ENCODE measurements at places on chromosomes 12 and 14.

- DNase-seq, result no peak
Measured at GRCh38 chr12:54051874-54052437, 1.7 kb upstream of the HOXC4 start.

- no peak for DNase-seq
Measured at GRCh38 chr12:25438638-25439037, 114.4 kb downstream of the LMNTD1 start.

DNA sequence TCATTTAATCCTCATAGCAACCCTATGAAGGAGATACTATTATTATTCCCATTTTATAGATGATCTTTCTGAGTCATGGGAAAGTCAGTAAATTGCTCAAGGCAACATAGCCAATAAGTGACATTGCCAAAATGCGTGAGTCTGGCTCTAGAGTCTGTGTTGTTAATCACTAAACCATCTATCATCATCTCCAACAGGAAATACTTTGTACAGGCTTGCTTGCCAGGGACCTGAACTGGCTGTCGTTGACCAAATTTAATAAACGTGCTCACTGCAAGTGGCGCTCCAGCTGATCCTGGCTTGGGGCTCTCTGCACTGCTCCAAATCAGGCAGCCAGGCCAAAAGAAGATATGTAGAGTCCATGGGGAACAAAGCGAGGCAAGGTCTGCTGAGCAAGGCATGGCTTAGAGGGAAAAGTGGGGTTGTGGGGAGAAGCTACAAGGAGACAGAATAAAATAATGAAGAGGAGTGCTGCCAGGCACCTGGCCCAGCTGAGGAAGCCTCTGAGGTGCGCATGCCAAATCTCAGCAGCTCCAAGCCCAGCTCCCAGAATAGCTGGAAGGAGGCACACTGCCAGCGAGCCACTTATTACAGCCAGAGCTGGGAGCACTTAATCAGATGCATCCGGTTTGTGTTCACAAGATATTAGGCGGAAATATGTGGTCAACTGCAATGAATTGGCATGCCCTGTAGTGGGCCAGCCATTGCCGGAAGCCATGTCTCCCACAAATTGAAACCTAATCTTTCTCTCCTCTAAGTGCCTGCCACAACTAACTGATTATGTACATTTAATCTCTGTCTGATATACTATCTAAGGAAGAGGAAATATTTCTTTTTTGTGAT, 43.3 kb upstream of the PTPRO start:
- DNase-seq, result no peak

DNA sequence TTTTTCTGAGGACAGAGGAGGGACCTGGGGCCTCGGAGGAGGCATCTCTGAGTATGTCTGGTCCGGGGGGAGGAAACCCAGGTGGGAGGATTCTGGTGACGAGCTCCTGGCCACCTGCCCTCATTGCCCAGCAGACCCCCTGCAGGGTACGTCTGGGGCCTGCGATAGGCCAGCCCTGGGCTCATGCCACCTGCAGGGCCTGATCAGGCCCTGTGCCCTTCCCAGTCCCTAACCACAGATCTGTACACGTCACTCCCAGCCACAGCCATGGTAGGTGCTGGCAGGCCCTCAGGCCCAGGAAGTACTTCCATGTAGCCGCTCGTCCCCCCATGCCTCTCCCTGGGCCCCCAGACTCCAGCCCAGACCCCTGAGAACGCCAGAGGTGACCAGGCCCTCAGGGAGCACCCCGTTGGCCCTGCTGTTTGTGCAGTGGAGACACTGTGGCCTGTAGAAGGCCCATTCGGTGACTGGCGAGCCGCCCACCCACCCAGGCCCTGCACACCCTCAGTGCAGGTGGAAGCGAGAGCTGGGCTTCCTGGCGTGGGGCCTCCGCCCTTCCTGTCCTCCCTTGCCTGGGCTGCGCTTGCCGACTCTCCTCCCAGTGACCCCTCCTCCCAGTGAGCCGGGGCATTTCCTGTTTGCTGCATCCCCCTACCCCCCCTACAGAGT, 5.7 kb downstream of the INF2 start:
- no peak for DNase-seq

DNA sequence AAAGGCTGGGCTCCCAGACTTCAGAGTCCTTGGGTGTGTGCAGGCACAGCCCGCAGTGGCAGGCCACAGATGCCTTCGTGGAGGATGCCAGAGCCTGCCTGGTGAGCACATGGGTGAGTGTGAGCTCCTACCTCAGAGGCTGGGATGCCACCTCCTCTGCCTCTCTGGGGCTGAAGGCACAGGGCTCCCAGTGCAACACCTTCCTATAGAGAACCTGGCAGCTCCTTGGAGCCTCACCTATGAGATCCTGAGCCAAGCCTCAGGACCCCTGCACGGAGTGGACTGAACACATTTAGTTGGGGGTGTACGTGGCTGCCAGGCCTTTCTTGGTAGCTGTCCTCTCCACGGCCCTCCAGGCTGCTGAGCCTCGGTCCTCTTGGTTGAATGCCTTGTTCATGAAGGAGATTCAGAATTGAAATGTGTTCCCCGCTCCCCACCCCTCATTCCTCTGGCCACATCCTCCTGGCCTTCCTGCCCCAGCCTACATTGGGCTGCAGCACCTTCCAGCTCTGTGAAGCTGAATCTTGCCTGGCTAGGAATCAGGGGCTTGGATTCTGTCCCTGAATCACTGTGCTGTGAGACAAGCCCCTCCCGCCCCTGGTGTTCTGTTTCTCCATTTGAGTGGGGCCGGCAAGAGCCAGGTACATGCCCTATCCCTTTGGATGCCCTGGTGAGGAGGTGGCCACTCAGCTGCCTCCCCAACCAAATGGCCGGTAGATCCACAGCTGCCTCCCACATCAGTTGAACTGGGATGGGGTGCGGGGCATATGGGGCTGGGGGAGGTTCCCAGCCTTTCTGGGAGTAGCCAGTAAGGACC, 38.7 kb upstream of the TRAF3 start:
- DNase-seq, result no peak

GRCh38 chr14:101457936-101458740, 103.2 kb upstream of the DIO3 start:
- DNase-seq, result no peak

GRCh38 chr12:131188131-131189050, 234.7 kb downstream of the ADGRD1 start:
- DNase-seq, result no peak

GRCh38 chr12:67042697-67043131, 226.4 kb upstream of the CAND1 start:
- no peak for DNase-seq

DNA sequence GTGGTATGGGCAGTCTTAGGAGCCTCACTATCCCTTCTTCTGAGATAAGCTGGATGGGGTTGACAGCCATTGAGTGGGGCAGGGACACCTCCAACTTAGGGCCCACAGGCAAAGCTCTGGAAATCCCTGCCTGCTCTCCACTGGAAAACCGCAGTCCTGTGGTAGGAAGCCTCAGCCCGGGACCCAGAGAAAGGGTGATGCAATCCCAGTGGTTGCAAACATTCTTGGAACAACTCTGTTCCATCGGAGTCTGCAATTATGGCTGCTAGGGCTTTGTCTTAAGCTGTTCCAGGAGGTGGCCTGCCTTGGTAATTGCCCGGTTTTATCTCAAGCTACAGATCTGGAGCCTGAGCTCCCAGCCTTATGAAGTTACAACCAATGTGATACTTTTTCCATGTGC, 133.4 kb downstream of the DICER1 start:
- no peak for DNase-seq

DNA sequence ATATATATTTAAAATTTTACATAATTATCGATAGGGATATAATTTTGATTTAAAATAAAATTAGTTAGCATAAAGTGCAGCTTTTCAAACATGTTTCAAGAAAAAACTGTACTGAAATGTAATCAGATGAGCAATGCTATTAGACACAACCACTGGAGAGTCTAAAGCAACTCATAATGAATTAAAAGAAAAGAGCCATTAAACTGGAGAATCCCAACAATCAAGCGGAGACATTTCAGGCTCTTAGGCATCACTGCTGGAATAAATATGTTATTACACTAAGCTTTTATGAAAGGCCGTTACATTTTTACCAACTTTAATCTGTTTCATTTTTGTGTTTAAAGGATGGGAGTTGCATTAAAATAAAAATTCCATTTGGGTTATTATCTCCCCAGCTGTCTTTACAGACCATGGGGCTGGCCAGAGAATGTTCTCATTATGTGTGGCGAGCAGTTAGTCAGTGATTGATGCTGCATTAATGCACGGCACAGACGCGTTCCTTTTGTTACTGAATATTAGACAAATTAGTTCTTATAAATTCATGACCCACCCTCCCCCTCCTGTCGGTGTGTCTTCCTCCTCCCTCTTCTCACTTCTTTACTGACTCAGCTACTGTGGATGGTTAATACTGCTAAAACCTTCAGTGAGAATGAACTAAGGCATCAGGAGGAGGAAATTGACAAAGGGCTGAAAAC, 156.8 kb downstream of the PDZRN4 start:
- peak; percentile 22 for DNase-seq

DNA sequence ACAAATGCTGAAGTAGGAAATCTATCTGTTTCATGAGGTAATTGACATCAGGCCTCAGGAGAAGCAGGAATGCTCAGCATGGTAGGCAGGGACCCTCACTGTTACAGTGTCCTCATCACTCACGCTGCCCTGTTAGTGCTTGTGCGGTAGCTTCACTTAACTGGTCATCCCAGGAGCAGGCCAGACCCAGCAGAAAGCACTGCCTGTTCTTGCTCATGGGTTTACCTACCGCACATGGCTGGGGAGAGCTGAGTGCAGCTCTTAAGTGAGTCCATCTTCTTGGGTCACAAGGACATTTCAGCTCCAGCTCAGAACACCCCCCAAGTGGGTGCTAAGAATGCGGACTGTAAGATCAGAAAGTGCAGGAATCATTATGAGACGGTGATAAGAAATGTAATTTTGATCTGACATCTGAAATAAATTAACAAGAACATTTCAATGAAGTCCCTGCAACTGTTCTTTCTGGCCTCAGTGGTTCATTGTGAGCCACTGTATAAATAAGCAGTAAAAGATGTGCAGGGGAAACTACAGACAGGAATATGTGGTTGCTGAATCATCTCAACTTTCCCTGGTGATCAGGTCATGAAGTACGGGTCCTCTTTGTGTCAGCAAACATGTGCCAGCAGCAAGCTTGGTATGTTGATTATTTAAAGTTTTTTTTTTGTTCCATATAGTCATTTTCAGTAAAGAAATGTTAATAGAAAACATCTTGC, 757.7 kb upstream of the TMEM132C start:
- DNase-seq, result no peak

DNA sequence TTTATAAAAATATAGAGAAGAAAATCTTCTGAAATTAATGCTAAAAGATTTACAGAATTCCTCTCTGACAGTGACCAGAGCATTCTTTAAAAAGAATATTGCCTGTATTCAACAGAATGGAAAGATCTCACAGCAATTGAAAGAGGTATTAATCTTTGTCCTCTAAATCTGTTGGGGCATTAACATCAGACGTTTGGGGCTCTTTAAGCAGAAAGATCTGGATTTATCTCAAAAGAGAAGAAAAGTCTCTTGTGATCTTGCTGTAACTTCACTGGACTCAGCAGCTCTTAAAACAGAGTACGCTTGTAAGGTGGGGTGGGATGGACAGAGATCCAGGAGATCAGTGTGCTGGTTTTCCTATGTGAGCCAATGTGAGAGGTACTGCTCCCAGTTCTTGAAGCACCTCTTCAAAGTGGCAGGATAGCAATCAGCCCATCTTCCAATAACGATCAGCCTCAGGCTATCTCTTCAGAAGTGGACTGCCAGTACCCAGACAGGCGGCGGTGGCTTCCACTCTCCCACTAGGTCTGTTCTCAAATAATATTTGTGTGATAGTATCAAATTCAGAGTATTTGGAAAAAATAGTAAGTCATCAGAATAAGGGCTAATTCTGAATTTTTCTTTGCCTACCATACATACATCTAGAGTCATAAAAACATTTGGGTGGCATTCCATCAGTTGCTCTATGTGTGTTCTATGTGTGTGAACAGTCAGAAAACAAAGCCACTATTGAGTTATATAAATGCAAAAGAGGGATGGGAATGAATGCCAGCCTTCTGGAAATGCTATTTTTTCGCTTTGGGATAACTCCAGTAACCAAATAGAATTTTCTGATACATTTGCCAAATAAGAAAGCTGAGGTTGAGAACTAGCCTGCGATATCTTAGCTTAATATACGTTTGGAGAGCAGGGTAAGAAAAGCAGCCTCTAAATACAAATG, 237.4 kb upstream of the RGS6 start:
- DNase-seq, result no peak

Data from caudate nucleus (tissue), 63 donors.